ENCODE measurements at places on chromosomes 3 and 15. TPM values are rescaled to one million over a fixed set of nuclear protein-coding genes. Genes with fewer than 3 reads are reported as not detected.

Gene SLC27A2
- 5.5 TPM for total RNA-seq

Gene KIF15
- 0.29 TPM for total RNA-seq

Gene KLHL18
- total RNA-seq, result 10.3 TPM

Gene EPHB3
- total RNA-seq, result 14.8 TPM

Gene AP2M1
- 84.2 TPM for total RNA-seq

Gene CACNA2D3
- 0.25 TPM for total RNA-seq

Gene SST
- total RNA-seq, result 91.5 TPM

Gene SEMA3G
- 0.75 TPM for total RNA-seq

Gene CRYBG3
- 15.2 TPM for total RNA-seq

Gene PLA1A
- total RNA-seq, result 1.0 TPM

Gene ATP1B3
- total RNA-seq, result 6.7 TPM

Gene ADPGK
- total RNA-seq, result 22.9 TPM

Data from pancreas (tissue), 10 donors.